ENCODE measurements at places on chromosomes 3 and 15. TPM values are rescaled to one million over a fixed set of nuclear protein-coding genes. Genes with fewer than 3 reads are reported as not detected.

The ANKUB1 gene
- total RNA-seq = not detected

The OIP5 gene
- 11.0 TPM for total RNA-seq

GRCh38 chr3:177770383-177771230 lies 573.3 kb upstream of the TBL1XR1 start:
- no peaks in the 10 kb centered on the region for H3K27me3 ChIP-seq
- no peak for DNase-seq

The TMEM158 gene
- total RNA-seq = 85.3 TPM

The ROBO2 gene
- total RNA-seq = not detected

The GOLGA6A gene
- total RNA-seq = not detected

The KNL1 gene
- not detected for total RNA-seq

DNA sequence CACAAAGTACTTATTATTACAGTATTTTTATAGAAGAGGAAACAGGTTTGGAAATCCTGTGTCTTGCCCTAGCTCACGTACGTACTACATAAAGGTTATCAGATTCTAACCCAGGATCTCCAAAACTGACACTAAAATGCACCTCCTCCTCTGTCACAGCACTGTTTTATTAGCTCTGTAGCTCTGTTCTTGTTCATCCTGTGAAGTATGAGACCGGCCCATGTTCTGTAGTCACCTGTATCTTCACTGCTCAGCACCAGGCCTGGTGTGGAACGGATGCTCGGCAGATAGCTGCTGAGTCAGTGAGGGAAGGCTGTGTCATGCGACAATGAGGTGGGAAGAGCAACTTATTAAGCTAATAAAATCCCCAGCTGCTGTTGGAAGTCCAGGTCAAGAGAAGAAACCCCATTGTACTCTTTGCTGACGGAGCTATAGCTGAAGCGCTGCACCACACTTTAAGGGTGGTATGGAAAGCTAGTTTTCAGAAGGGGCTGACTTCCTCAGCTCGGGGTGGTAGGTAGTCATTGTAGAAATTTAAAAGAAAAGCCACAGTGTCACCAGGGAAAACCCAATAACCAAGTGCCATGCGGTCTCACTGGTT lies 22.8 kb downstream of the BCL2A1 start:
- no peak overlapping the region for H3K4me3 ChIP-seq
- no peak overlapping the region for H3K27ac ChIP-seq
- H3K27me3 ChIP-seq = no peaks in the 10 kb centered on the region
- H3K4me1 ChIP-seq = no peaks in the 10 kb centered on the region

GRCh38 chr3:39317571-39318169 lies 11.8 kb upstream of the CCR8 start:
- DNase-seq = no peak
- H3K27ac ChIP-seq = no peak overlapping the region
- no peaks in the 10 kb centered on the region for H3K4me1 ChIP-seq
- no peak overlapping the region for H3K4me3 ChIP-seq
- H3K27me3 ChIP-seq = no peaks in the 10 kb centered on the region

The PDHB gene
- 44.1 TPM for total RNA-seq

DNA sequence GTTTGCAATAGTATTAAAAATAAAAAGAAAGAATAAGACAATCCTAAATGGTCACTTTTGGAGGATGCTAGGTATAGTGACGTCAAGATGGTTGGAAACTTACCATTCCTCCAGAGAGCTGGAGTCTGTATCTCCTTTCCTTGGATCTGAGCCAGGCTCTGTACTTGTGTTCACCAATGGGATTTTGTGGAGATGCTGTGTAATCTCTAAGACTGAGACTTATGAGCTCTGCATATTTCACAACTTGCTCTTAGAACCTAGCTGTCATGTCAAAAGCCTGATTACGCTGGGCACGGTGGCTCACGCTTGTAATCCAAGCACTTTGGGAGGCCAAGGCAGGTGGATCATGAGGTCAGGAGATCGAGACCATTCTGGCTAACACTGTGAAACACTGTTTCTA lies 126.8 kb upstream of the CLSTN2 start:
- no peak overlapping the region for H3K27ac ChIP-seq
- no peaks in the 10 kb centered on the region for H3K27me3 ChIP-seq
- H3K4me1 ChIP-seq = no peaks in the 10 kb centered on the region
- no peak overlapping the region for H3K4me3 ChIP-seq
- H3K36me3 ChIP-seq = no peaks in the 10 kb centered on the region
- no peak for DNase-seq

DNA sequence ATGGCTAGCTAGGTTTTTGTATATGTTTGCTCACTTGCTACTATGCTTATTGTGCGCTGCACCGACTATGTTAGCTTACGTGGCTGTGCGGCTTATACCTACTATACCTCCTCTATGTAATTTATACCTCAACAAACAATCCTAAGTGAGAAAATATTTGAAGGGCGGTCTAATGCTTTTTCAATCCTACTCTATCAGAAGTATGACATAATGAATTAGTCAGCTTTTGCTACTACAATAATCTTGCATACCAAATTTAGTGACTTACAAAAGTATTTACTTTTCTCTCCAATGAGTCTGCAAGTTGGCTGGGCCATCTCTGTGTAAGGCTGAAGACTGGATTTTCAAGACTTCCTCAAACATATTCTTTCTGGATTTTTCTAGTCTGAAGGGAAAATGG lies 391.2 kb upstream of the NECTIN3 start:
- no peak for DNase-seq
- H3K27me3 ChIP-seq = no peaks in the 10 kb centered on the region
- no peaks in the 10 kb centered on the region for H3K4me1 ChIP-seq

The MAP2K5 gene
- 15.4 TPM for total RNA-seq

GRCh38 chr15:70284438-70285214 lies 186.9 kb upstream of the TLE3 start:
- no peaks in the 10 kb centered on the region for H3K4me1 ChIP-seq
- no peak for DNase-seq
- no peaks in the 10 kb centered on the region for H3K27me3 ChIP-seq
- no peak overlapping the region for H3K27ac ChIP-seq
- no peaks in the 10 kb centered on the region for H3K36me3 ChIP-seq

- no peak overlapping the region for H3K4me3 ChIP-seq
- H3K27me3 ChIP-seq = no peaks in the 10 kb centered on the region
- no peak overlapping the region for H3K27ac ChIP-seq
These were observed 4.6 kb upstream of the KCTD6 start for GRCh38 chr3:58487140-58487886.

DNA sequence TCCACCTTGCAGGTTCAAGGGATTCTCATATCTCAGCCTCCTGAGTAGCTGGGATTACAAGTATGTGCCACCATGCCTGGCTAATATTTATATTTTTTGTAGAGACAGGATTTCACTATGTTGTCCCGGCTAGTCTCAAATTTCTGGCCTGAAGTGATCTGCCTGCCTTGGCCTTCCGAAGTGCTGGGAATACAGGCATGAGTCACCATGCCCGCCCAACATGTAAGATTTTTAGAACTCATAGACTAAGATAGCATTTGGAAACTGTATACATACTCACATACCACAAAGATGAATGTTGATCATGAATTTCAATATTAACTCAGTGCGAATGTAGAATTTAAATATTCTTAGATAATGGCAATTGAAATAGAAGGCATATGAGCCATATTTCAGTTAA lies 718.9 kb downstream of the NLGN1 start:
- H3K27me3 ChIP-seq = no peaks in the 10 kb centered on the region
- no peak overlapping the region for H3K27ac ChIP-seq
- DNase-seq = no peak
- no peak overlapping the region for H3K4me3 ChIP-seq

DNA sequence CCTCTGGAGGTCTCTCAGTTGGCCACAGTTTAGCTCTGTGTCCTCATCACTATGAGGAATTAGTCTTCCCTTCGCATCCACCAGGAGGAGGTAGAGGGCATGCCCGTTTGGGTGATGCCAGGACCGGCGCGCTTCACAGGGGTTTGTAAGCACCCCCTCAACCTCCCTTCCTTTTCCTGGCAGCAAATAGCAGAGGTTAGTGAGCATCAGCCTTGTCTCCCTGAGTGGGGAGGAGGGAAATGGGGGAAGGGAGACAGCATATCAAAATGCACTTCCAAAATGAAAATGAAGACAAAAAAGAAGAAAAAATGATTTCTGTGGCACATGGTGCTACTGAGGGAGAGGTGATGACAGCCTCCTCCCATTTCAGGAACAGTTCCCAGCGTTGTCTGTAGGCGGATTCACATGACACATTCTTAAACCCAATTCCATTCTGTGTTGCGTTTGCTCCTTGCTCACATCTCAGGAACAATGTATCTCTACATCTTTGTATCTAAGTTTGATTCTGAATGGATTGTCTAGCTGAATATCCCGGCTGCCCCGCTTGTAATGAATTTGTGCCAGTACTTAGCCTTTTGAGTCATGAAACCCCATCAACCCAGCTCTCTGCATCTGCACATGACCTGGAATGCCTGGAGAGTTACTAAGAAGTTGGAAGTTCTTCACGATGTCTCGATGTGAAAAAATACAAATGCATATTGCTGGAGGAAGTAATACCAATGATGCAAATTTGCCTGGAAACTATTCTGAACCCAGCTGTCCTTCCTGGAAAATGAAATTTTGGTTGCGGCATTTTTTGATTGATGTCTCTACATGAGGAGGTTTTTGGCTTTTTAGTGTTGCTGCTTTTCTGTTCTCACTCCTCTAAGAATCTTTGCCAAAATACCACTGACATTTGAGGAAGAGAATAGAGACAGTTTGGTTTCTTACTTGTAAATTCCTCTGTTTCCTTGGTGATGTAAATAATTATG lies 45.2 kb downstream of the TYRO3 start:
- no peaks in the 10 kb centered on the region for H3K27me3 ChIP-seq

- no peaks in the 10 kb centered on the region for H3K27me3 ChIP-seq
- no peaks in the 10 kb centered on the region for H3K36me3 ChIP-seq
- H3K4me1 ChIP-seq = no peaks in the 10 kb centered on the region
- no peak overlapping the region for H3K27ac ChIP-seq
These were observed 1.7 kb upstream of the SNRPA1 start for GRCh38 chr15:101296418-101297405.

DNA sequence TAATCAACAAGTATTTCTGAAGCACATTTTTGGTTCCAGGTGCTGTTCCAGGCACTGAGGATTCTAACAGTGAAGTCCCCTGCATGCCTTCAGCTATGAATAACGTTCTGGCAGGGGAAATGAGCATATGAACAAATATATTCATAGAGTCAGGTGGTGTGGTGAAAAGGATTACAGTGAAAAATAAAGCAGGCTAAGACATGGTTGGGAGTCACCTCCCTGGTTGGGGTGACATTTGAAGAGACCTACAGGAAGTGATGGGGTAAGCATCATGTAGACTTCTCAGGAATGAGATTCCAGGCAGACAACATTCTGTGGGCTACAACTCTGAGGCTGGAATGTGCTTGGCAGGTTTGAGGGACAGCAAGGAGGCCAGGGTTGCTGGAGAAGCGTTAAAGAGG lies 15.0 kb downstream of the FRMD4B start:
- no peak overlapping the region for H3K4me3 ChIP-seq
- H3K4me1 ChIP-seq = no peaks in the 10 kb centered on the region
- no peaks in the 10 kb centered on the region for H3K36me3 ChIP-seq

DNA sequence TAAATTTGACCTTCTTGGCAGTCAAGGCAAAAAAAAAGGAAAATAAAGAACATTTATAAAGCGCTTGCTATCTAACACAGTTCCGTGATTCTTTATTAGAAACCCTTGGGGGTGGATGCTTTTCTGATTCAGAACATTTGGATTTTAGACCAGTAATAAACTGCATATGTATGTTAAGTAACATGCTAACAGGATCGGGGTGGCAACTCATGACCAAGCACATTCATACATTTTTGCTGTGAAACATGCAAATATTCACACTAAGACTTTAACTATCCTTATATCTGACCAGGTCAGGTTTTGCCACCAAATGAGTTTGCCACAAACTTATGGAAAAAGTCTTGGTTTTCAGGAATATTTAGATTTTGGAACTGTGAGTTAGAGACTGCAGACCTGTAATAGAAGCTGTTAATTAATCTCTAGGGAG lies 30.4 kb upstream of the KLF13 start:
- H3K27ac ChIP-seq = no peak overlapping the region
- no peak for DNase-seq
- H3K4me3 ChIP-seq = no peak overlapping the region
- no peaks in the 10 kb centered on the region for H3K36me3 ChIP-seq
- H3K27me3 ChIP-seq = no peaks in the 10 kb centered on the region
- no peaks in the 10 kb centered on the region for H3K4me1 ChIP-seq

The GAP43 gene
- total RNA-seq = not detected

The CACNA2D2 gene
- 5.3 TPM for total RNA-seq

The EPHB3 gene
- total RNA-seq = 2.0 TPM

DNA sequence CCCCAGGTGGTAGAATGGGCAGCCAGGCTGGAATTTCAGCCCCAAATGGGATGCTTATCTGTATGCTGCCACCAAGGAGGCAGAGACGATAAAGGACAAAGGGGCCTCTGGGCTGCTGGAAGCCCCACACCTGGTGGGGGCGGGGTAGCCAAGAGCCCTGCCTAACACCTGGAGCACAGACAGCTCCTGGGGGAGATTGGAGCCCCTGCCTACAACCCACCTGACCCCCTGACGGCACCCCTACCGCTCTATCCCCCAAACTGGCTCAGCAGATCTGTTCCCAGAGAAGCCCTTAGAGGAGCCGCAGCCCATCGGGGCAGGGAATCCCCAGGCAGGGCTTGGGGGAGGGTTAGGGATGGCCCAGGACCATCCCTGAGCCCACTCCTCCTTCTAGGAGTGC lies 15.8 kb upstream of the SEMA3F start:
- no peak overlapping the region for H3K27ac ChIP-seq
- no peaks in the 10 kb centered on the region for H3K36me3 ChIP-seq
- DNase-seq = no peak

DNA sequence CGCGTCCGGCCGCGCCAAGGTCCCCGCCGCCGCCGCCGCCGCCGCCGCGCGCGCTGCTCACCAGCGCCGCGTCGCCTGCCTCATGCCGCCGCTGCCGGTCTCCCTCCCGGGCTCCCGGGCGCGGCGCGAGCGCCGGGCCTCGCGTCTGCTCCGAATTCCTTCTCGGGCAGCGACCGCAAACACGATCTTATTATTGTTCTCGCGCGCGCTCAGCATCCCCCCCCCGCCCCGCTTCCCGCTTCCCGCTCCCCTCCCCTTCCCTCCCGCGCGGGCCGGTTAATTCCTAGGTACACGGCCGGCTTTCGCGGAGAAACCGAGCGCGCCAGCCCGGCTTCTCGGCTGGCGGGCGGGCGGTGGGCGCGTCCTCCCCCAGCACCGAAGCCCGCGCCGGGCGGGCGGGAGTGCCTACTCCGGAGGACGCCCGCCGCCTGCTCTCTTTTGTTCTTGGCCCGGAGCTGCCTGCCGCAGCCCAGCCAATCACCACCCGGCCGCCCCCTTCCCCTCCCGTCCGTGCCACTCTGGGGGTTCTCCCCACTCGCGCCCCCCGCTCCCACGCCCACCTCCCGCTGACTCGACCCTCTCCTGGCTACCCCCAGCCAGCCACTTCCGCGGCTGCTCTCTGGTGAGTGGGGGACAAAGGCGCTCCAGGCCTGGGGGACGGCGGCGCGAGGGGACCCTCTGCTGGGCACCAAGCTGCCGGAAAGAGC lies at the start of gene HDGFL3:
Gene HDGFL3, minus strand, starts transcription at position 164 of the 707 bp plus-strand sequence. CDS start 409 bp downstream, outside the sequence.
- H3K4me1 ChIP-seq = no peaks in the 10 kb centered on the region
- DNase-seq = peak; percentile 70
- no peaks in the 10 kb centered on the region for H3K36me3 ChIP-seq
- peak within 1 kb of the TSS; percentile 82 for H3K4me3 ChIP-seq
- H3K27me3 ChIP-seq = no peaks in the 10 kb centered on the region
- peak within 1 kb of the TSS; percentile 94 for H3K27ac ChIP-seq

The MOBP gene
- total RNA-seq = not detected
